ENCODE measurements at places on chromosomes 7 and 10. TPM values are rescaled to one million over a fixed set of nuclear protein-coding genes. Genes with fewer than 3 reads are reported as not detected.

DNA sequence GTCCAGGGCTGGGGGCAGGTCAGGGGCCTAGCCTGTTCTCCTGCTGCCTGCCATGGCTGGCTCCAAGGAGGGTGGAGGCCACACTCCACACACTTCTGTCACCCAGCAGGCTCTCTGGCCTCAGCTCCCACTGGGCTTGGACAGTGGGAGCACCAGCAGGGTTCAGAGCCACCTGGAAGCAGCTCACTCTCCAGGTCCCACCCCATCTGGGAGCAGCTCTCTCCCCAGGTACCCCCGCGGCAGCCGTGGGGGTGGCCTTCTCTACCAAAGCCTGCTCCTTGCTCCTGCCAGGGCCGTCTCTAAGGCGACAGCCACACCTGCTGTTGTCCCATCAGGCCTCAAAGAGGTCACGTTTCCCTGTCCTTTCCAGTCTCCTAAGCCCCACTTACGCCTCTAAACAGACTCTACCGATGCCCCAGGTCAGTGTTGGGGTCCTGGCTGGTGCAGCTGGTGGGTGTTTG lies 142.5 kb upstream of the RET start:
- no peak for DNase-seq
- no peaks in the 10 kb centered on the region for H3K36me3 ChIP-seq

GRCh38 chr7:80002865-80003264 lies 131.8 kb upstream of the GNAI1 start:
- no peak overlapping the region for H3K4me3 ChIP-seq
- no peak for DNase-seq
- H3K4me1 ChIP-seq, result no peaks in the 10 kb centered on the region
- H3K36me3 ChIP-seq, result no peaks in the 10 kb centered on the region
- H3K27ac ChIP-seq, result no peak overlapping the region
- no peaks in the 10 kb centered on the region for H3K27me3 ChIP-seq

- no peak overlapping the region for H3K4me3 ChIP-seq
- H3K36me3 ChIP-seq, result no peaks in the 10 kb centered on the region
- H3K27me3 ChIP-seq, result no peaks in the 10 kb centered on the region
- no peak for DNase-seq
Measured at GRCh38 chr7:133117452-133117851, 35.6 kb upstream of the CHCHD3 start.

GRCh38 chr10:119443970-119444660 lies 98.4 kb downstream of the RGS10 start:
- H3K36me3 ChIP-seq, result no peaks in the 10 kb centered on the region
- DNase-seq, result no peak
- H3K4me1 ChIP-seq, result no peaks in the 10 kb centered on the region
- H3K27me3 ChIP-seq, result no peaks in the 10 kb centered on the region

DNA sequence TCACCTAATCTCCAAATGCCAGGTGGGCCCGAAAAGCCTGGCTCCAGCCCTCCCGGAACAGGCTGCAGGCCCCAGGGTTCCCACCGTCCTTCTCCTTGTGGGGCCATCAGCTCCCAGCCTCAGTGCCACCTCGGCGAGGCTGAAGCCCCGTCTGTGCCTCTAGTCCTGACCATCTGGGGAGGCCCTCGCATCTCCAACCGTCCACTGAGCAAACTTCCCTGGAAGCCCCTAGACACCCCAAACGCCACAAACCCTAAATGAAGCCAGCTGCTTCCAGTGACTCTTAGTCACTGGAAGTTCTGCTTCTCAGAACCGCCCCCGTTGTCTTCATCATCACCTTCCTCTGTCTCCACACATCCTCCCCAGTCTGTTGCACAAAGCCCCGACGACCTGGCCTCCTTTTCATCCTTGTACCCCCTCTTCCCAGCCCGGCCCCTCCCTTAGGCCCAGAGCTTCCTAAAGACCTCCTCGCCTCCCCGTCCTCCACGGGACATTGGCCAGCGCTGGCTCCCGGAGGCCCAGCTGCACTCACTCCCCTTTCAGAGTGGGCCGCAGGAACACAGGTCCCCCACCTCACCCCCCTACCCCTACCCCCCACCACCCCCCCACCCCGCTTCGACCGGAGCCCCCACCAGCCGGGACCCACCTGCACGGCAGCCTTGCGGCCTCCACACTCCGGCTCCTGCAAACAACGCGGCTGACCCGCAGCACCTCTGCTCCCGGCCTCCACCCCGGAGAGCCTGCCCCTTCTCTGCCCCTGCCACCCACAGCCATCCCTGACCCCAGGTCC lies 1.1 kb upstream of the DIP2C start:
- H3K27ac ChIP-seq, result no peak overlapping the region
- peaks cover 12% of the 10 kb centered on the region for H3K27me3 ChIP-seq
- DNase-seq, result no peak
- H3K36me3 ChIP-seq, result no peaks in the 10 kb centered on the region

HOXA7 gene
- not detected for total RNA-seq

- H3K4me3 ChIP-seq, result no peak overlapping the region
- no peaks in the 10 kb centered on the region for H3K4me1 ChIP-seq
- no peaks in the 10 kb centered on the region for H3K36me3 ChIP-seq
- H3K27ac ChIP-seq, result no peak overlapping the region
- no peaks in the 10 kb centered on the region for H3K27me3 ChIP-seq
Measured at GRCh38 chr7:23863209-23863787, 153.3 kb downstream of the STK31 start.

DNA sequence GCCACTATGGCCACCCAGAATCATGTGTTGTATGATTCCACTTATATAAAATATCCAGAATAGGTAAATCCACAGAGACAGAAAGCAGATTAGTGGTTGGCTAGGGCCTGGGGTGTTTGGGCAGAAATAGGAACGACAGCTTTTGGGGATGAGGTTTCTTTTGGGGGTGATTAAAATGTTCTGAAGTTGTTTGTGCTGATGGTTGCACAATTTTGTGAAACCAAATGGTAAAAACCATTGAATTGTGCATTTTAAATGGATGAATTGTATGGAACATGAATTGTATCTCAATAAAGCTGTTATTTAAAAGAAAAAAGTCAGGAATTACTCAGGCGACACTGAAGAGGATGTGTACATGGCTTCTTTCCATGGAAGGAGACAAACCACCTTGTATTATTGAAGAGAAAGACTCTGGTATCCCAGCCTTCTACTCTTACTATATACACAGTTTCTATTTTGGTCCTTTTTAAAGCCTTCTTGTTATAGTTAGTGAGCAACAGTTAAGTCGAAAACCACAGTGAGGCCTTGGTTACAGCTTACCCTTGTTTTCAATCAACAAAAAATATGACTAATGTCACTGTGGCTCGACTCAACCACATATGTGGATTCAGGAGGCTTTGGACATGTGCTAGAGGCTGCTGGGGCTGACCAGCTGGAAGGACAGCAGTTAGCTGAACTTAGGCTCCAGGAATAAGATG lies 57.1 kb upstream of the KMT2E start:
- DNase-seq, result no peak
- H3K4me3 ChIP-seq, result no peak overlapping the region
- no peaks in the 10 kb centered on the region for H3K36me3 ChIP-seq
- no peaks in the 10 kb centered on the region for H3K4me1 ChIP-seq
- H3K27ac ChIP-seq, result no peak overlapping the region

ZNF862 gene
- 3.9 TPM for total RNA-seq

DNA sequence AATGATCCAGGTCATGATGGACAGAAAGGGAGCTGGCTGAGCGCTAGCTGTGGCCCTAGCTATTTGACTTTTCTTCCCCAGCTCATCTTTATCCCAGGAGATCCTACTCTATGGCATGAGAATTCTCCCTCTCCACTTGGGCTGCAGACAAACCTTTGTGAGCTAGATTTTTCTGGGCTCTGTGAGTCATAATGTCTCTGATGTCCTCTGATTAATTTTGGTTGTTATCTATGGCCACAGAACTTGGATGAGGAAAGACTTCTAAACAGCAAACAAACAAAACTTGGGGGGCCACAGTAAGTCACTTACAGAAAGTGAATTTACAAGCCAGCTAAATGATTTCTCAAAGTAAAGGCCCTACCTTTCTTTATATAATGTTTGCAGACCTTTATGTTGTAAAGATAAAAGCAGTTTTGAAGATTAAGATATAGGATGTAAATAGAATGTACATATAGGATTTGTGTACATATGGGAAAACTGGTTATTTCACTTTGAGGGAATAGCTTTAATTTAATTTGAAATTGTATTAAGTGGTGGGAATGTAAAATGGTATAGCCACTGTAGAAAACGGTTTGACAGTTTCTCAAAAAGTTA lies 10.4 kb downstream of the ABLIM1 start:
- H3K36me3 ChIP-seq, result no peaks in the 10 kb centered on the region
- no peak overlapping the region for H3K4me3 ChIP-seq
- H3K4me1 ChIP-seq, result no peaks in the 10 kb centered on the region
- H3K27ac ChIP-seq, result no peak overlapping the region
- no peak for DNase-seq
- H3K27me3 ChIP-seq, result no peaks in the 10 kb centered on the region

CH25H gene
- 0.56 TPM for total RNA-seq
